ENCODE measurements at places on chromosomes 4 and X.

DNA sequence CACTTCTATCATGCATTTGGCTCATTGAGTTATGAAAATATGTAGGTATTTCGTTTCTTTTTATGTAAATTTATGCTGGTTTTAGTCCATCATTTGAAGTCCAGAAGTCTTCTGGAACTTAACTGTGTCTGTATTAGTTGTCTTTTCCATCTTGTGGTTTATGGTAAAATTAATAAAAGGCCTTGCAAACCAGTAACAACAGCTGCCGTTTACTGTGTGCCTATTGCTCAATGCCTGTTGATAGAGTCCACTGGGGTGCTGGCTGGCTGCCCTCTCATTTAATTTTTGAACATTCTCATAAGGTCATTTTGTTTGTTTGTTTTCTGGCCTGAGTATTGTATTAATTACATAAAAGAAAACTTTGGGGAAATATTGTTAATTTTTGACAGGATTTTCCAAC lies 98.0 kb downstream of the NAA11 start:
- peak; percentile 6 for DNase-seq

DNA sequence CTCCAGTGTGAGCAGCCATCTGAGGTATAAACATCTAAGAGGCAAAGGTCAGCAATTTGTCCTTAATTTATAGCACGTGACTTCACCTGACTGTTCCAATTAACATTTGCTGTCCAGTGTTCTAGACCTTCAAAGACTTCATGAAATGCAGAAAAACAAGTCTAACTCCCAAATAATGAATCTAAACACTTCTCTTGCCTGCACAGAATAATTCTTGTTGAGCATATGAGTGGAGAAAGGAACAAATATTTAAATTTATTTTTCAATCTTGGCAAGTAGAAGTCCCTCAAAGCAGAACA lies 12.0 kb downstream of the RFC1 start:
- no peak for DNase-seq

DNA sequence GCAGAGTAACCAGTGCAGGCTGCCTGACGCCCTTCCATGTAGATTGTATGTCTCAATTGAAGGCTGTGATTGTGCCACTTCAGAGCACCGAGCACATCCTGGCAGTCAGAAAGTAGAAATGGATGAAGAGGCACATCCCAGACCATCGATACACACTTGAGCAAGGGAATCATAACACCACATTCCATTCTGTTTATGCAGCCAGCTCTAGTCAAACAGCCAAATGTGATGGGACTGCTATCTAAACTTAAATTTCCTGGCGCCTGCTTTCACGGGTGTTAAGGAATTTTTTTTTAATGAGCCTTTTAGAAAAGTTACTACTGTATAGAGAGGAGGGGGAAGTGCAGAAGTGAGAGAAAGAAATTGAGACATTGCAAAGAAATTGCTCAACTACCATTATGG lies 84.4 kb downstream of the PPARGC1A start:
- DNase-seq: no peak

DNA sequence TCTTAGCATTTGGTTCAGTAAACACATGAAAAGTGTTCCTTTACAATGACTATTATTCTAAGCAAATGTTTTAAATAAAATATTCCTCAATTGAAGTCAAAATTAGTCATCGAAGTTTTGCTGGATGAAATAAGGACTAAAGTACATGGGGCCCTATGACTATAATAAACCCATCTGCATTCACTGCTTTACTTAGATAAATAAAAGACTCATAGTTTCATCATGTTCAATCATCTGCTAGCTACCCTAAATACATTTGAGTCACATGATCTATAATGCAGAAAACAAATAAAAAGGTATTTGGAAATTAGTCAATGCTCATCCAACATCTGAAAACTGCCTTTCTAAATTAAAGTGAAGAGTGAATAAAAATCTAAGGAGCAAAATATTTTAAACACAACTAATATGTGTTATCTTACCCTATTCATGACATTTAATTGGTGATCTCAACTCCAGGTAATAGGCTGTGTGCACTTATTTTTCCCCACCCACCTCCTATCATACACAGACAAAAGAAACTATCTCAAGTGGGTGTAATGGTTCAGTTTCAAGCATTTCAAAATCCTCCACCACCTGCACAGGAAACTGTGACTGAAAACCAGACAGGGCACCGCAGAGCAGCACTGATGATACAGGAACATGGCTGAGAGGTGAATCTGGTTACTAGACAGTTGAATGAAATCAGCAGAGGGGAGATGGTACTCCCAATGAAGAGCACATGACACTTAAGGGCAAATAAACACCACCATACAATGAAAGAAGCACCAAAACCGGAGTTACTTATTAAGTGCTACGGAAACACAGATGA lies 78.6 kb downstream of the CAMK2D start:
- DNase-seq: no peak

DNA sequence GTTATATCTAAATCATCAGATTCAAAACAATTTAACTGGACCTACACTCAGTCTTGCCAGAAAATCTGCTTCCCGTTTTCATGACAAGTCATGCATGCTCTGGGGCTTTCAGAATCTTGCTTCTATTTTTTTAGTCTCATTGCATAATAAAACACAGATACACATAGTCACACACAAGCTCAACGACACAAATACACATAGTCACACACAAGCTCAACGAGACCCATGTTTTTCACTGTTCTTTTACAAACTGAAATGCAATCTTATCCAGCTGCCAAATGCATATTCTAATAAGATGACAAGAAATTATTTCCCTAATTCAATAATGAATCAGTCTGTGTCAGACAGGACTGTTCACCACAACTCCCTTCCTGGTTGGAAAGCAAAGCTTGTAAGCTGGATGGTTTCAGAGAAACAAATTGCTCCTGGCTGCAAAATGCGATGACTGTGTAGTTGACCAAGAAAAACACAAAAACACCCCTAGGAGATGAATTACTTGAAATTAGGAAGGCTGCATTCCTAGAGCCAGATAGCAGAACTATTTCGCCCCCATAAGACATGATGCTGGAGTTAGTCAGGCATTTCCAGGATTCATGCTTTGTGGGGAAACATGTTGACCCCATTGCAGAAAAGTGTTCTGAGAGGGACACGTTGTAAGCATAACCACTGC lies 208.7 kb downstream of the CHIC2 start:
- no peak for DNase-seq

DNA sequence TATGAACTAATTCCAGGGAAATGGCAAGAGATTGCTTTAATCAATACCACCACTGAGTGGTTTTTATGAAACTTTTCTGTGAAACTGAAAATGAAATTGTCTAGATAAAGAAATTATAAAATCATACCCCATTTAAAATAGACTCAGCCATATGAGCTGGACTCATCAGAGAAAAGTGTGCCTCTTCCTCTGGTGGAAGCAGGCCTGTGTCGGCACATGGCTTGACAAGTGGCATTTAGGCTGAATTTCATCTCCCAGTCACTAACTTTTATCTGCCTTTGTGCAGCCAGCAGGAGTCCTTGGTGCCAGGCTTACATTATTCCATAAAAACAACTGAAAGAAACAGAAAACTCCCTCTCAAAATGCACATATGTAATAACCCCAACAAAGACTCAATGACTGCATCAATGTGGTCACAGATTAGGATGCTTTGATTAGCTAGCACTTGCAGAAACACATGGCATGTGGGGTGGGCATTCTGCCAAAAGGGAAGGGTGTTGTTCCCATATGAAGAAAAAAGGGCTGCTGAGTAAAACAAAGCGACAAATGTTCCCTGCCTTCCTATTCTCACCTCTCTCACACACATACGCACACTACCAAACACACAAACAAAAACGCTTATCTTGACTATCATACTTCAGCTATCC lies 232.3 kb downstream of the PABPC4L start:
- DNase-seq: no peak

GRCh38 chrX:109830704-109831206 lies 97.7 kb upstream of the ACSL4 start:
- DNase-seq: no peak

- no peak for DNase-seq
Measured at GRCh38 chr4:185437809-185438208, 12.0 kb upstream of the UFSP2 start.

- DNase-seq: no peak
Measured at GRCh38 chrX:149687991-149688390, 23.9 kb upstream of the MAGEA11 start.

DNA sequence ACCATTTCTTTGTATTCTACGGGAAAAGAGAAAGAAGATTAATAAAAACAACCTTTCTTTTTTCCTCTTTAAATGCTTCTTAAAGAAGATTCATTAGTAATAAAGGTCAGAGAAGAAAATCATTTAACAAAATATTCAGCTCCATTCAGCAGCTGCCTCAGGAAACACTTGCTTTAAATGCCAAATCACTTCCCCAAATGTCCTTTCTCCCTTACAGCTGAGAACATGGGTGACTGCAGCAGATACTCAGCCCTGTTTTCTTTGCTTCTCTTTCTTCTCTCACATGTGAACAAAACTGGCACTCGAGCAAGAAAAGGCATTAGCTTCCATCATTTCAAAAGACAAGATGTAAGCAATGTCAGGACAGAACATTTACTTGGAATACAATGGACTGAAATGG lies 120.2 kb downstream of the INPP4B start:
- no peak for DNase-seq

GRCh38 chr4:13627178-13627605 lies 333 bp downstream of the BOD1L1 start:
- DNase-seq: no peak

DNA sequence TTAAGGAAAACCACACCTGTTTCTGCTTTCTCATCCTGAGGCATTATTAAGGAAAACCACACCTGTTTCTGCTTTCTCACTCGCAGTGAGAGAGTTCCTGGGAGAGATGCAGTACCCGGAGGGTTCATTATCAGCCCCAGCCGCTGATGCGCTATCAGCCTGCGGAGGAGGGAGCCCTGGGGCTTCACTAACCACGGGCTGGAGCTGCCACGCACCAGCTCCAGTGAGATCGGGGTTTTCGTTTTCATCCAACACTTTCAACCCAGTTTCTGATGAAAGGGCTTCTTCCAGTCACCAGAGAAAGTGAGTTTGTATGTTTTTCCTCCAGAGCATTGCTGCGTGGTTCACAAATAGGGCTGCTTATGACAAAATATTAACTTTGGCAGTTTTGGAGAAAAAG lies 93.2 kb upstream of the PRKX start:
- no peak for DNase-seq

GRCh38 chr4:8741513-8742226 lies 130.0 kb downstream of the HMX1 start:
- no peak for DNase-seq

DNA sequence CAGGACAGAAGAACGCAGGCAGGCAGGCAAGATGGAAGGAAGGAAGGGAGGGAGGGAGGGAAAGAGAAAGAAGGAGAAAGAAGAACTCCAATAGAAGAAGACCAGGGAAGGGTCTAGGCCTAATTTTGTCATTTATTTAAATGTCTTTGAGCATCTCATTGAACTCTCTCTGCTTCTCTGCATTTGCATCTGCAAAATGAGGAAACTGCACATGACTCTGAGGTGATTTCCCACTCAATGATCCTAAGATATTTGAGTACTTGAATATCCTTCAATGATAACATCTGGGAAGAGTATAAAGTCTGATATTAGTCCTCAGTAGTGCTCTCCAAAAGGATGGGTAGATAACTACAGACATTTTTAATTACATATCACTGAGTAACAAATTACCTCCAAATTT lies 33.1 kb upstream of the RBPJ start:
- DNase-seq: no peak

- peak; percentile 52 for DNase-seq
Measured at GRCh38 chr4:70505151-70505748, 13.1 kb upstream of the AMTN start.

GRCh38 chrX:129577473-129577872 lies 37.4 kb downstream of the OCRL start:
- DNase-seq: no peak

DNA sequence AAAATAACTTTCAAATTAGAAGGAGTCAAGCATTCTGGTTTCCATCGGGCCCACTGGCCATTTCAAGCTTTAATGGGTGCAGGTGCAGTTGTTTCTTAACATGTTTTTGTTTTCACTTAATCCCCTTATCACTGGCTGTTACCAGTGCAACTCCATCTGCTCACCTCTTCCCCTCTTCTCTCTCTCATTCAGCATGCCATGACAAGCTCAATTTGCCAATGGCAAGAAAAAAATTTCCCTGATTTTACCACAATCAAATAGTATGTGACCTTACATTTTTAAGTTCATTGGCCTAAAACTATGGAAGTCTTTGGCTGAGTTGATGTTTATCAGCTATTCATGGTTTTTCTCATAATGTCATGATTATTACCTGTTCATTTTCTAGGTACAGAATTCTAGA lies 299.1 kb upstream of the BMP3 start:
- no peak for DNase-seq

- DNase-seq: no peak
Measured at GRCh38 chr4:8524595-8525382, 55.4 kb upstream of the GPR78 start.

DNA sequence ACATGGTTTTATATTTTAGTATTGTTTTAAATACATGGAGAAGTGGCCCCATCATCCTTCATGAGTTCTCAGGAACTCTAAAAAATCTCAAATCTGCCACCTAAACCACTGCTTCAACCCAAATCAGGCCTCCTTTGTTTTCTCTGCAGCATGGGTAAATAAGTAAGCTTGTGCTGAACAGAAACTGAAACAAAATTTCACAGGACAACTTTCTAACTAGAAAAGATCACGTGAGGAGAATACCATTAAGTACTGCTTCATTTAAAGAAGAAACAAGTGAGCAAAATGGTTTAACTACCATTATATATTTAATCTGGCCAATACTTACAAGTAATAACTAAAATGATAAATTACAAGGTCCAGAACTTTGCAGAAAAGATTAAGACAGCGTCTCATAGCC lies 2.5 kb downstream of the ARAP2 start:
- no peak for DNase-seq

DNA sequence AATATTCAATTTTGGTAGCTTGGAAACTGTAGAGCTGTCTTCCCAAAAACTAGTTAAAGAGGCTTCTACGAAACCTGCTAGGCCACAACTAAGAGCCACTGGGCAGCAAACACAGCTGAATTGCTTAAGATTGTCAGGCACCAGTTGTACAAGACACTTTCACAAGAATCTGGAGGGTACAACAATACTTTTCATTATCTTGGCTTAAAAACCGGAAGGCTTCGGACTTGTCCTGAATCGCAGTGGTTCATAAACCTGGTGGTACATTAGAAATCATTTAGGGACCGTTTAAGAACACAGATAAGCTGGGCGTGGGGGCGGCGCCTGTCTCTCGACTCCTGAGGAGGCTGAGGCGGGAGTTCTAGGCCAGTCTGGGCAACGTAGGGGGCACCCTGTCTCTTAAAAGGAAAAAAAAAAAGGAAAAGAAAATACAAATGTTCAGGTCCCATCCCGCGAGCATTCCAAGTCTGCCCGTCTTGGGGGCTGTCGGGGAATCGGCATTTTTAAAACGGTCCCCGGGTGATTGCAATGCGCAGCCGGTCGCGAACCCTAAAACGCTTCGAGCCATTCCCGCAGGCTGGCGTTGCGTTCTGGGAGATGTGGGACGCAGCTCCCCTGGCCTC lies 763 bp downstream of the PYURF start:
- DNase-seq: no peak

DNA sequence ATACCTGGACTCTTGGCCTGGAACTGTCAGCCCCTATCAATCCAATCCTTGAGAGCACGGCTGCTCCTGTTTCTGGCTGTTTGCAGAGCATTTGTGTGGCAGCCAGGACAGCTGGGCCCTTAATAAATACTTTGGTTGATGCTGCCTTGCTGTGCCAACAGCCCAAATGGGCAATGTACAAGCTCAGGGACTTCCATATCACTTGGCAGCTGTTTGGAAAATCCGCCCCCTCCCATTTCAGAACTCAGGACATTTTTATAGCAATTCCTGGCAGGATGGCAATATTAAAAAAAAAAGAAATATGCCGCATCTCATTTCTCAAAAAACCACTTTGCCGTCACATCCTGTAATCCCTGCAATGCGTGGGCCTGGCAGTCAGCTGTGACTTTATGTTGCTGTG lies 218.9 kb downstream of the HS3ST1 start:
- DNase-seq: no peak
